DMS79 treated with DMSO at 0.1 percent for 48 hours (cell line): ENCODE measurements at places on chromosomes 16 and 17.

- DNase-seq = no peak
Measured at GRCh38 chr17:7203391-7203790, 16.2 kb downstream of the DLG4 start.

DNA sequence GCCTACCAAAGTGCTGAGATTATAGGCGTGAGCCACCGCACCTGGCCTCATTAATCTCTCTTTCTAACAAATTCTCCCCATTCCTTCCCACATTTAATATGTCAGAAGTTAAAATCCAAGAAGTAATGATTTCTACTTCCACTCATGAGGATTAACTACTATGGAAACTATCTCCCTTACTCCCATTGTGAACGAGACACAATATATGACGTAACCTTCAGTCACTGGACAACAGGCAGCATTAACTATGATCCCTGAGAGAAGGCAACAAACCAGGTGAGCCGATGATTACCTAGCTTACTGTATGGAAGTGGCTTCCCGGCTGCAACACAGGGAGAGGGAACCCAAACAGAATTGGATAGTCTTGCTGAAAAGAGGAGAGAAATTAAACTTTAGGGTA is 20.0 kb downstream of the GLG1 start:
- DNase-seq = no peak

GRCh38 chr17:8029121-8029520 is 9.7 kb upstream of the ALOX15B start:
- DNase-seq = no peak

DNA sequence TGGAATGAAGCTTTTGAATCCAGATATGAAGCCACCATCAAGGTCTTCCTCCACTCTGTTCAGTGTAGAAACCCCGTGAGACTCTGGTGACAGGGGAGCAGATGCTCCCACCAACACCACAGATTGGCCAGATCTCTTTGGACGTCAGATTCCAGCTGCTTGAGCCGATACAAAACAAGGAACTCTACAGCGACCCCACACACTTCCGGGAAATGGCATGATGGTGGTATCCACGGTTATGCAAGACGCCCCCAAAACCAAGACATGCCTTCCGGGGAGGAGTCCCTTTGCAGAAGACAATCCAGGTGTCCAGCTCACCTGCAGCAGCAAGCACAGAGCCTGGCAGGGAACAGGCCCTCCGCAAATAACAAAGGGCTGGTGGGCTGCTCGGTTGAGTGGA is 19.8 kb upstream of the PITPNA start:
- no peak for DNase-seq

DNA sequence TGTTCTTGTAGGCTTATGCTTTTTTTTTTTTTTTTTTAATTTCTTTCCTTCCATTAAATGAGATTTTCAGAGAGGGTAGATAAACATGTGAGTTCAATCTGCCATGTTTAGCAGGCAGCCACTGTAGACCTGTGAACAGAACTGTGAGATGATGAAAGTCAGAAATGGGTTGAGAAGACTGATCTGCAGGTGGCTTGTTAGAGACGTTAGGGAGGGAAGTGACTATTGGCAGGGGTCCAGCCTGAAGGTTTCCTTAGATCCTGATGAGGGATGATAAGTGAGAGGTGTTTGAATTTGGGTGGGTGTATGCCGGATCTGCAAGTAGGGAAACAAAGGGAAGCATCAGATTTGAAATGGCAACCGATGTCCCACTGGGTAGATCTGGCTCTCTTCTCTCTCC is 157.8 kb downstream of the HS3ST3B1 start:
- no peak for DNase-seq

DNA sequence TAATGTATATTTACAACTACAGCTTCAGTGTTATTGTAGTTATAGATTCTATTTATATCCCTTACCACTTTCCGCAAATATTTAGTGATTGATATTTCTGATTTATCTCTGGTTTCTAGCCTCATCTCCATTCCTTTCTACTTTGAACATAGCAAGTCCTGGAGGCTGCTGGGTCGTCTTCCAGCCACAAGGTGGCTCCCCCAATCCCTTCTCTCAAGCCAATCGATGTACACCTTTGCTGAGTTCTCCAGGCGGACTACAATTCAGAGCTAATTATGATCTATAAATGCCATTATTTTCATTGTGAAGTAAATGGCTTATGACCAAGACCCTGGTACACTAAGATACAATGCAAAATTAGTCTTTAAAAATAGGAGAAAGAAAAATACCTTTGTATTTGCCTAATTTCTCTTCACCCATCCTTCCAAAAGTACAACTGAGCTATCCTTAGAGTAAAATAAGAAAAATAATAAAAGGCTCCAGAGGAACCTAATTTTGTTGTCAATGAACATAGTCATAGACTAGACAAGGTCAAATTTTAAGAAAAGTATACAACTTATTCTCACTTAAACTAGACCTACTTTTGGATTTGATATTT is 122.1 kb downstream of the SKAP1 start:
- DNase-seq = peak; percentile 38

DNA sequence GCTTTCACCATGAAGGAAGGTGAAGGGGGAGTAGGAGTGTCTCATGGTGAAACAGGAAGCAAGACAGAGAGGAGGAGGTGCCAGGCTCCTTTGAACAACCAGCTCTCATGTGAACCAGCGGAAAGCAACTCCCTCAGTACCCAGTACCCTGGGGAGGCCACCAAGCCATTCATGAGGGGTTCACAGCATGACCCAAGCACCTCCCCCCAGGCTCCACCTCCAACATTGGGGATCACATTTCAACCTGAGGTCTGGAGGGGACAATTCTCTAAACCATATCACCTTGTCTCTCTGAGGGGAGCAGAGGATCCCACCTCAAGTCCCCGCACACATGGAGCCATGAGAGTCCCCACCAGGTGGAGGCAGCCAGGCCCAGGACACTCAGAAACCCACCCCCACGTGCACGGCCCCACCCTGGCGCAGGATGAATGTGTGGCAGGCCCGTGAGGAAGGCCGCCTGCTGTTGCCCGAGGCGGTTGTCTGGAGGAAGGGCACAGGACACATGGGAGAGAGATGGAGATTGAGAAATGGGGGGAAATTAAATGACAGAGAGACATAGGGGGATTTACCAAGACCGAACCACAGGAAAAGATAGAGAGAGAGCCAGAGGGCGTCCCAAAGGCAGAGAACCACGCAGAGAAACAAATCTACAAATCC is 85.9 kb downstream of the TMEM132E start:
- DNase-seq = no peak

GRCh38 chr16:30340621-30341020 is 14.5 kb downstream of the CD2BP2 start:
- DNase-seq = no peak

DNA sequence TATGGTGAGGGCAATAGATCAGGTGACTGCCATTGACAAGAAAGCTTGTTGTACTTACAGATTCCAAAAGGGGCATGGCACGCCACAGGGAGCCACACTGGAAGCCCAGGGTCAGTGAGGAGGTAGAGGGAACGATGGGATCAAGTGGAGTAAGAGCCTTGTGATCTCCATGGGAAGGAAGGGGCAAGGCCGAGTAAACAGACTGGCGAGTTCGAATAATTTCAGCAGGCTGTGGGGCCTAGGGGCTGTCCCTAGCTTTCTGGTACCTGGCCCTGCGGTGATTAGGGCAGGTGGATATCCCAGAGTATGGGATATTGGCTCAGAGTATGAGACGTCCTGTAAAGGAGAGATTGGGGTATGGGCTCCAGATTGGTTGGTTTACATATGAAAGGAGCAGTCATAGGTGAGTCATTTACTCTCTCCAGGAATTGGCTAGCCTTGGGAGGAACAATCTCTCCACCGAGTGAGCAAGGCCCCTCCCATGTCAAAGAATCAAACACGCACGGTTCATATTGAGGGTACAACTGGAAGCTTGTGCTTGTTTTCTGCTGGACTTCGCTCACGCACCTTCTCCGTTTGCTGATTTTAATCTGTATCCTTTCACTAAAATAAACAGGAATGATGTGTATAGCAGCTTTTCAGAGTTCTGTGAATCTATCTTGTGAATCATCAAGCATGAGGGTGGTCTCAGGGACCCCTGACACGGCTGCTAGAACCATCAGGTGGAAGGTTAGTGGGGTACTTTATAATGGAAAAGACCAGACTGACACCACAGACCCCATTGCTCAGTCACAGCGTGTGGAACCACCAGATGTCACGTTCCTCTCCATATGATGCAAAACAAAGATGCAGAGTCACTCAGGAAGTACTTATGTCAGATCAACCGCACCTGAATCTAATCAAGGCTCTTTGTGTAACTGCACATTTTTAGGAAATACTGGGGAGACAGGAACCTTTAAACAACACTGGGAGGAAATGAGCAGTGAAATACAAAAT is 27.9 kb downstream of the GABARAPL2 start:
- no peak for DNase-seq

- no peak for DNase-seq
Measured at GRCh38 chr17:38441429-38442061, 13.3 kb downstream of the ARHGAP23 start.

- no peak for DNase-seq
Measured at GRCh38 chr17:40103071-40103661, 2.8 kb upstream of the NR1D1 start.

DNA sequence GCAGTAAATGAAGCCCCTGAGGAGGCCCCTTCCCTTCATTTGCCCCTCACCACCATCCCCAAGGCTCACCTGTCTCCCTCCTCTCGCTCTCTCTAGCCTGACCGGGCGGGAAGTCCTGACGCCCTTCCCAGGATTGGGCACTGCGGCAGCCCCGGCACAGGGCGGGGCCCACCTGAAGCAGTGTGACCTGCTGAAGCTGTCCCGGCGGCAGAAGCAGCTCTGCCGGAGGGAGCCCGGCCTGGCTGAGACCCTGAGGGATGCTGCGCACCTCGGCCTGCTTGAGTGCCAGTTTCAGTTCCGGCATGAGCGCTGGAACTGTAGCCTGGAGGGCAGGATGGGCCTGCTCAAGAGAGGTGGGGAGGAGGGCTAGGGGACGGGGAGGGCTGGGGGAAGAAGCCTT is 21.0 kb downstream of the WNT9B start:
- DNase-seq = no peak

DNA sequence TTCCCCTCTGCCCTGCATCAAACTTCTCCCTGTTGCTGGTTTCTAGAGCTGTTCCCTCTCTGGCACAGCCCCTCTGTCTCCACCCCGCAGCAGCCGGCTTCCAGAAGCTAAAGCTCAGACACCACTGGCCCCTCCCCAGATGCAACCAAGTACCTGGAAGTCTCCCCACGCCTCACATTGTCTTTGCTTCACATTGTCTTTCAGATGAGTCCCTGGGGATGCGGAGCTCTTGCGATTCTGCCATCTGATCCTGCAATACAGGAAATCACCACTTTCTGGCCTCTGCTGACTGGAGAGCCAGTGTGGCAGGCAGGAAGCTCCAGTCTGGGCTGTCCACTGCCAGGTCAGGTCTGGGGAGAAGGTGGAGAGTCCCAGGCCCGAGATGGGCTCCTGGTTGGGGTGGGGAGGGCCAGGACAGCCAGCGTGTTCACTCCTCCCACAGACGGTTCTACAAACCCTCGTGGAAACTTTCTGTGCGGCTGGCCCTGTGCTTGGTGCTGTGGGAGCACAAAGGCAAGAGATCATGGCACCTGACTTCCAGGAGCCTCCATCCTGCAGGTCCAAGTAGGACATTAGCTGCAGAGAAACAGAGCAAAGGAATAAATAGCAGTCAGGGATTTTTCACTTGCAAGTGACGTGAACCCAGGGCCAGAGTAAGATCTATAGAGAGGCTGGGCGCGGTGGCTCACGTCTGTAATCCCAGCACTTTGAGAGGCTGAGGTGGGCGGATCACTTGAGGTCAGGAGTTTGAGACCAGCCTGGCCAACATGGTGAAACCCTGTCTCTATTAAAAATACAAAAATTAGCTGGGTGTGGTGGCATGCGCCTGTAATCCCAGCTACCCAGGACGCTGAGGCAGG is 47.9 kb upstream of the MAP3K14 start:
- DNase-seq = peak; percentile 22

DNA sequence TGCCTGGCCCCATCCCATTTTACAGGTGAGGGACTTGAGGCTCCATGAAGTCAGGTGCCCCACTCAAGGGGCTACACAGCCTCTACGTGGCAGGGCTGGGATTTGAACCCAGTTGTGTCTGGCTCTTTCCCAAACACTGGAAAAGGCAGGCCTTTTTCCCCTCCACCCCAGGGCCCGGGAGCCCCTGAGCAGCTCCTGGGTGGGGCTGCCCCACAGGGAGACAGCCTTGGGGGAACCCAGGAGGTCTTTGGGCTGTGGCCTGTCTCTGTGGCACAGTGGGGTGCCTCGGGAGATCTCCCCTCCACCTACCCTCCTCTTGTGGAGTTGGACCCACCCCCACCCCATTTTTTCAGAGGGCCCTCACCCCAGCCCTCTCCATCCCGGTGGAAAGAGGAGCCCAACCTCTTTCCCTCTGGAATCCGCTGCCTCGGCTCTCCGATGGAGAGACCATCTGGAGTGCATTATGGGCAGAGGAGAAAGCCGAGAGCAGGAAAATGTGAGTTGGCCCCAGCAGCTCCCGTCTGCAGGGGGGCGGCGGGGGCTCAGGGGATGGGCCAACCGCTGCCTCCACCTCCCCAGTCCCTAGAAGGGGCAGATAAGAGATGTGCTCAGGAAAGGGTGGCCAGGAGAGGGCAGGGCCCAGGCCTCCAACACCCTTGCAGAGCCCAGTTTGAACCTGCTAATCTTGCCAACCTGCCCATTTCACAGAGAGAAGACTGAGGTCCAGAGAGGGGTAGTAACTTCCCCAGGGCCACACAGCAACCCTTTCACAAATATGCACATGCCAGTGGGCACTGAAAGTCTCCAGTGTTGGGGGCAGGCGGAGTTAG is 15.4 kb upstream of the TMEM92 start:
- DNase-seq = no peak
